ENCODE measurements at places on chromosomes 3 and 15. TPM values are rescaled to one million over a fixed set of nuclear protein-coding genes. Genes with fewer than 3 reads are reported as not detected.

DNA sequence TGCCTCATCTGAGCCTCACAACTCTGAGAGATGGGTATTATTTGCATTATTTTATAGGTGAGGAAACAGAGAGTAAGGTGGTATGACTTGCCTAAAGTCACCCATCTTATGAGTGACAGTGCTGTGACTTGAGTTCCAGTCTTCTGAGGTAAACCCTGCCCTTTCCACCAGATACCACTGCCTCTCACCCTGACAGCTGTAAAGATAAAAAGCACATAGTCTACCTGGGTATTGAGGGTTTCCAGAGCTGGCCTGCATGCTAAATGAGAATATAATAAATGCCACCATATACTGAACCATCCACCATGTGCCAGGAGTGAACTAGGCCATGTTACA is 25.6 kb downstream of the RASGRP1 start:
- H3K4me3 ChIP-seq = no peak overlapping the region
- no peak overlapping the region for H3K27ac ChIP-seq
- peaks cover 8% of the 10 kb centered on the region for H3K4me1 ChIP-seq

Gene UNC13C
- not detected for total RNA-seq

- no peaks in the 10 kb centered on the region for H3K36me3 ChIP-seq
- no peak overlapping the region for H3K27ac ChIP-seq
- no peaks in the 10 kb centered on the region for H3K27me3 ChIP-seq
- DNase-seq = no peak
Measured at GRCh38 chr3:184129012-184129411, 6.1 kb upstream of the EIF2B5 start.

DNA sequence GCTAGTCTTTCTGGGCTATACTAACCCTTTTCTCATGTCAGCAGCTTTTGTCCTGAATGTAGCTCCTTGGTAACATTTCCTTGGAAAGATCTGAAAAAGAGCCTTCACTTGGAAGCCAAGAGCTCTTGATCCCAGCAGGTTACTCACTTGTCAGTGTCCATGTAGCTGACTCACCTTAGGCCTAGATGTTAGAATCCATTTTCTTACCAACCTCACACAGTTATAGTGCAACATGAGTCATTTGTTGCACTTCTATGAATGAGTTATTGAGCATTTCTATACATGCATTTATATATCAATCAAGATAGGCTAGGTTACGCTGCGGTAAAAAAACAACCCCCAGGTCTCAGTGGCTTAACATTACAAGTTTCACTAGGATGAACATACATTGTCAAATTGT is 106.8 kb upstream of the SLC7A14 start:
- no peak overlapping the region for H3K27ac ChIP-seq
- H3K4me1 ChIP-seq = peaks cover 31% of the 10 kb centered on the region
- no peaks in the 10 kb centered on the region for H3K36me3 ChIP-seq
- H3K4me3 ChIP-seq = no peak overlapping the region

DNA sequence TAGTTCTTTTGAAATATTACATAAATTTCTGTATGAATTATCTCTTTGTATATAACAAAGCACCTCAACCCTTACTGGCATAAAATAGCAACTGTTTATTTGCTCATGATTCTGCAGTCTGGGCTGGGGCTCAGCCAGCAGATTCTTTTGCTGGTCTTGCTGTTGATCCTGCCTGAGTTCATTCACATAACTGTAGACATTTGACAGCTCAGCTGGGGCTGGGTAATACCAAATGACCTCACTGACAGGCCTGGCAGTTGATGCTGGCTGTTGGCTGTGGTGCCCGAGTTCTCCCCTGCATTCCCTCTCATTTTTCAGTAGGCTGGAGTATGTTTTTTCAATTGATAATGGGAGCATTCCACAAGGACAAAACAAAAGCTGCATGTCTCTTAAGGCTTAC is 449.9 kb upstream of the GOLIM4 start:
- DNase-seq = no peak
- no peak overlapping the region for H3K4me3 ChIP-seq
- no peaks in the 10 kb centered on the region for H3K27me3 ChIP-seq
- no peaks in the 10 kb centered on the region for H3K36me3 ChIP-seq

DNA sequence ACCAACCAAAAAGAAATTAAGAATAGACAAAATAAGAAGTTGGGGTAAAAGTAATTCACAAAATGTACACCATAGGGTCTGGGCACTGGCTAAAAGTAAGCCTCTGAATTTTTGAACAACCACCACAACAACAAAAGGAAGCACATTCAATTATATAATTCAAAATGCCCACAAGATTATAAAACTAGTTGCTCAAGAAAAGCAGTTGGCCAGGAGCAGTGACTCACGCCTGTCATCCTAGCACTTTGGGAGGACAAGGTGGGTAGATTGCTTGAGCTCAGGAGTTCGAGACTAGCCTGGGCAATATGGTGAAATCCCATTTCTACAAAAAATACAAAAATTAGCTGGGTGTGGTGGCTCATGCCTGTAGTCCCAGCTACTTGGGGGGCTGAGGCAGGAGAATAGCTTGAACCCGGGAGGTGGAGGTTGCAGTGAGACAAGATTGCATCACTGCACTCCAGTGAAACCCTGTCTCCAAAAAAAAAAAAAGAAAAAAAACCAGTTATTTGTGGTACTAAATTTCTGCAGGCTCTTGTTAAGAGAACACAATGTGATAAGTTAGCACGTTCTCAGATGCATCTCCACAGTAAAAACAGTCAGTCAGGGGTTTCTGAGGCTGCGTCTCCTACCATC is 6.6 kb upstream of the ATP11B start:
- no peak overlapping the region for H3K4me3 ChIP-seq
- no peaks in the 10 kb centered on the region for H3K36me3 ChIP-seq
- DNase-seq = no peak
- no peak overlapping the region for H3K27ac ChIP-seq
- no peaks in the 10 kb centered on the region for H3K4me1 ChIP-seq
- H3K27me3 ChIP-seq = peaks cover 12% of the 10 kb centered on the region

GRCh38 chr3:182438398-182438797 is 354.9 kb upstream of the ATP11B start:
- H3K4me1 ChIP-seq = no peaks in the 10 kb centered on the region
- DNase-seq = no peak
- H3K36me3 ChIP-seq = no peaks in the 10 kb centered on the region
- no peaks in the 10 kb centered on the region for H3K27me3 ChIP-seq

- H3K27ac ChIP-seq = no peak overlapping the region
- H3K4me1 ChIP-seq = no peaks in the 10 kb centered on the region
- no peaks in the 10 kb centered on the region for H3K27me3 ChIP-seq
- no peak for DNase-seq
- no peak overlapping the region for H3K4me3 ChIP-seq
Measured at GRCh38 chr15:99071091-99071680, 33.7 kb upstream of the SYNM start.

DNA sequence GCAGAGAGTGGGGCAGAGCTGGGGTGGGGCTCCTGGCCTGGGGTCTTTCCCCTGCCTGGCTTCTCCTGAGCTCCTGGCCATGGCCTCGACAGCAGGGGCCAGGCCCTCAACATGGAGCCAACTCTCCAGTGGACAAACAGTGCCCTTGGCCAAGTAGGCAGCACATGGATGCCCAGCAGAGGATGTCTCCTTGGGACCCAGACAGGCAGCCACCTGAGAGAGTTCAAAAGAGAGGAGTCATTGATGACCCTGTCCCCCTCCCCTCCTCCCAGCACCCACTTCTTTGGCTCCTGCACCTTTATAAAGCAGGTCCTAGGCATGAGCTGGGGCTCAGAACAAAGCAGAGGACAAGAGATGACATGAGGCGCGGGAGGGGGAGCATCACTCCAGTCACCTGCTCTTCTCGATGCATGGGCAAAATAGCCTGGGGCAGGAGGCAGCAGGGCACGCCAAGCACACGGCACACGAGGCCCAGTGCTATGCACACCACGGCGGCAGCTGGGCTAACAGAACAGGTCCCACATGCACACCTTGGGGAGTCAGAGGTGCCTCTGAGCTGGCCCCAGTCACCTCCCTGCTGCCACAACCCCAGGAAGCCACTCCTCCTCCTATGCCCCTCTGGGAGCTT is 27.4 kb downstream of the SHISA5 start:
- no peak for DNase-seq
- H3K4me1 ChIP-seq = peaks cover 11% of the 10 kb centered on the region
- H3K36me3 ChIP-seq = 0 out of 2 replicates have a peak, but pooled peaks cover 3% of the 10 kb centered on the region
- no peak overlapping the region for H3K27ac ChIP-seq
- H3K27me3 ChIP-seq = no peaks in the 10 kb centered on the region

DNA sequence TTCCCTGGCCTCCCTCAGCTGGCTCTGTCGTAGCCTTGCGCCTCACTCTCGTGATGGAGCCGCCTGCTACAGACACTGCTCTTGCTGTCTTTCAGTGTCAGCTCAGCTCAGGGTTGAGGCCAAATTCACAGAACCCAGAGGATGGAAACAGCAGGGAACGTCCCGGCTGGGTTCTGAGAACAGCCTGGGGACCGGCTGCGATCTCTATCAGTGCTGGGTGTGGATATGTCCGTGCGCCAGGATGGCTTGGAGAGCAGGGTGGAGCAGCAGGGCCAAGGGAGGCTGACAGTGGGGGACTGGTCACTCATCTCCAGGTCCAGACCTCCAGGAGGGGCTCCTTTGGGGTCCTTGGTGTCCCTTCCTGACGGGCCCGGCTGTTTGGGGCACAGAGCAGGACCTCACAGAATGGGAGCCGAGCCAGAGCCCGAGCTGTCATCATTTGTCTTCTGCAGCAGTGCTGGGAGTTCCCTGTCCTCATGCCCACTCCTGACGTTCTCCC is 18.4 kb downstream of the KLF15 start:
- no peak for DNase-seq
- no peak overlapping the region for H3K27ac ChIP-seq
- no peak overlapping the region for H3K4me3 ChIP-seq
- no peaks in the 10 kb centered on the region for H3K4me1 ChIP-seq

DNA sequence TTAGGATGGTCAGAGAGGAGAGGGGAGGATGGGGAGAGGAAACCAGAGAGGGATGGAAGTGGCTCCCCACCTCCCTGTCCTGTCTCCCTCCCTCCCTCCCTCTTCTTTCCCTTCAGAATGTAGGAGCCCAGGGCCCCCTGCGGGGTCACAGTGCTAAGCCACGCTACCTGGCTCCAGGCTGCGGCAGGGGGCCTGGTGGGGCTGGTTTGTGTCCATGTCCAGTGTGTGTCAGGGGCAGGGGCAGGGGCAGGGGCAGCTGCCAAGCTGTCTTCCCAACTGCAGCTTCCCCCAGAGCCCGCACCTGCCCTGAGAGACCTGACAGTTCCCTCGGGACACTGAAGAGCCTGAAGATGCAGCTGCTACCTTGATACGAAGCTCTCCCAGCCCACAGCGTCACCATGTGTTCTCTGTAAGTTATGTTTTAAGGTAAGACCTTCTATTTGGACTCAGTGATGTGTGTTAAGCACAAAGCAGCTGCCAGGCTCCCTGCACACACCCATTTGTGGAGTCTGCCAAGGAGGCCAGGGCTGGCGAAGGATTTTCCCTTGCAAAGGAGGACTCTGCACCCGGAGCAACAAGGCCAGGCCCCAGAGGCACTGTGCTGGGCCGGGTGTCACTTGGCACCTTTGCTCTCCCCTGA is 121.8 kb upstream of the SMAD3 start:
- H3K27me3 ChIP-seq = no peaks in the 10 kb centered on the region
- DNase-seq = no peak
- no peak overlapping the region for H3K27ac ChIP-seq

Gene MOBP
- total RNA-seq = not detected

Gene PRSS50
- not detected for total RNA-seq

- no peak for DNase-seq
- H3K36me3 ChIP-seq = no peaks in the 10 kb centered on the region
- no peak overlapping the region for H3K27ac ChIP-seq
- H3K4me1 ChIP-seq = peaks cover 13% of the 10 kb centered on the region
Measured at GRCh38 chr15:71434774-71435173, 319.5 kb downstream of the THSD4 start.

DNA sequence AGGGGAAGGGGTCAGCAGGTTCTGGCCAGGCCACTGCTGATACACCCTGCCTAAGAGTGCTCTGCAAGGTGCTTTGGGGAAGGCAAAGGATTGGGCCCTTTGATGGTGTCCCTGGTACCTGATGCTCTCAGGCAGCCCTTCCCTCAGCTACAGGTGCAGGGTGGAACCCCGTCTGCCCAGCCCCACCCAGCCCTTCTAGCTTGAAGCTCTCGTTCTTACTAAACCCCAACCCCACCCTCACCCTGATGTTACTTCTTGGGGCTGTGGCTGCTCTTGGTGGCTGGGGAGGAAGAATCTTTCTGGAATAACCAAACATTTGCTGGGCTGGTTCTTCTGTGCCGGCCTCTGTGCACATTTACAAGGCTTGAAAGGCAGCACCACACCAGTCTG is 6.4 kb downstream of the GNAI2 start:
- no peak overlapping the region for H3K4me3 ChIP-seq
- H3K36me3 ChIP-seq = peaks cover 66% of the 10 kb centered on the region
- peak overlapping the region; percentile 75 for H3K27ac ChIP-seq
- H3K27me3 ChIP-seq = no peaks in the 10 kb centered on the region
- DNase-seq = no peak

DNA sequence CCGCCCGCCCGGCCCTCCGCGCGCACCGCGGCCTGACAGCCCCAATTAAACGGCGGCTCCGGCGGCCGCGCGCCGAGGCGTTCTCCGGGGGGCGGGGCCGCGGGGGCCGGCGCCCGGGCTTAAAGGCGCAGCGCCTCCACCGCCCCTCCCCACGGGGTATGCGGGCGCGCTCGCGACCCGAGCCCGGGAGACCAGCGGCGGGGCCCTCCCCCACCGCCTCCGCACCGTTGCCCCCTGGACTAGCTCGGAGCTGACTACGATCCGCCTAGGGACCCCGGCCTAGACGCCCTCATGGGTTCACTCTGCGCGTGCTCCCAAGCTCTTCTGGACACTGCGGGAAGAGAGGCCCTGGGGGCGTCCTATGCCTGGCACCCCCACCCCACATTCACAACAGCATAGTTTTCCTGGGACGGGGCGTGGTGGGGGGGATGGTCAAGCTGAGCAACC is at the start of gene DUSP7:
Gene DUSP7 (minus strand): TSS at position 51 of the 447 bp plus-strand sequence. CDS start 205 bp downstream, outside the sequence.
- peaks cover 49% of the 10 kb centered on the region for H3K4me1 ChIP-seq
- H3K27me3 ChIP-seq = no peaks in the 10 kb centered on the region
- no peak for DNase-seq
- H3K4me3 ChIP-seq = peak within 1 kb of the TSS; percentile 79
- H3K27ac ChIP-seq = peak within 1 kb of the TSS; percentile 36

- H3K27ac ChIP-seq = no peak overlapping the region
- H3K4me1 ChIP-seq = peaks cover 9% of the 10 kb centered on the region
- peak; percentile 34 for DNase-seq
Measured at GRCh38 chr15:100096248-100096600, 245.6 kb downstream of the ADAMTS17 start.

GRCh38 chr15:54803134-54803808 is 393.5 kb downstream of the RSL24D1 start:
- no peak overlapping the region for H3K4me3 ChIP-seq
- no peaks in the 10 kb centered on the region for H3K27me3 ChIP-seq
- no peak overlapping the region for H3K27ac ChIP-seq
- no peak for DNase-seq
- H3K36me3 ChIP-seq = no peaks in the 10 kb centered on the region
- H3K4me1 ChIP-seq = no peaks in the 10 kb centered on the region
